ENCODE measurements at places on chromosomes 7 and 10.

DNA sequence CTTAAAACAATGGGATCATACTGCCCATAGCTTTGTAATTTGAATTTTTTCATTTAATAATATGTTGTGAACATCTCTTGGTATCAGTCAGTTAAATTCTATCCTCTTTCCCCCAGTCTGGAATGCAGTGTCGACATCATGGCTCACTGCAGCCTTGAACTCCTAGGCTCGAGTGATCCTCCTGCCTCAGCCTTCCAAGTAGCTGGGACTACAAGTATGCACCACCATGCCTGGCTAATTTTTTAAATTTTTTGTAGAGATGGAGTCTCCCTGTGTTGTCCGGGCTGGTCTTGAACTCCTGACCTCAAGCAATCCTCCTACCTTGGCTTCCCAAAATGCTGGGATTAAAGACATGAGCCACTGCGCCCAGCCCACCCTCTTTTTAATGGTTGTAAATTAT lies 34.6 kb downstream of the MPLKIP start:
- no peak for DNase-seq

- DNase-seq: no peak
Measured at GRCh38 chr10:79182781-79183467, 114.2 kb downstream of the ZMIZ1 start.

DNA sequence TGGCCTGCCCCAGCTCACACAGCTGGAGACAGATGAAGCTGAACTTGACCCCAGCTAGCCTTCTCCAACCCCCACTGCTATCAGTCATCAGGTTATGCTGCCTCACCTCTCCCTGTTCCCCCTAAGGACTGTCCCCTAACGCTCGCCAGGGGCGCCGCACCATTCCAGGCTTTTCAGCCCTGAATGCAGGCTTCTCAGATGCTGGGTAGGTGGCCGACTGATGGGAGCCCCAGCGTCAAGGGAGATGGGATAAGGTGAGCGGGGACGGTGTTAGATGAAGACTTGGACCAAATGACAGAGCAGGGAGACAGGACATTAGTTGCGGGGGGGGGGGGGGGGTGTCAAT lies 15.8 kb upstream of the OPALIN start:
- DNase-seq: no peak

DNA sequence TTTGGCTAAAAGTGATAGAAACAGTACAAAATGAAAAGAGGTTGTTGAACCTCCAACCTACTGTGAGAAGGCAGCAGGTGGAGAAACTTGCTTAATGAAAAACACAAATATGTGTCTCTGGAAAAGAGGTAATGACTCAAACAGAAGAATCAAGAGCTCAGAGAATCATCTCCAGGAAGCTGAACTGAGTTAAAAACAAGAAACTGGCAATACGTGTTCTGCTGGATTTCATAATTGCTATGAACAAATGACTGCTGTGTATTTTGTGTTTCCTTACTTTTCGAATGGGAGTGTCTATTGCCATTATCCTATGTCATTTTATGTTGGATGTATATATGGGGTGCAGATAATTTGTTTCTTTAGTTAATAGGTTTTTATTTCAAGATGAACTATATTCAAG lies 401.1 kb downstream of the DGKB start:
- DNase-seq: no peak

- peak; percentile 95 for DNase-seq
Measured at GRCh38 chr7:100867040-100867775, at the start of gene TRIP6. TRIP6 (plus strand) TSS chr7:100867387; CDS start chr7:100867498, 111 bp downstream.

- no peak for DNase-seq
Measured at GRCh38 chr7:38070718-38071117, 107.3 kb upstream of the STARD3NL start.

DNA sequence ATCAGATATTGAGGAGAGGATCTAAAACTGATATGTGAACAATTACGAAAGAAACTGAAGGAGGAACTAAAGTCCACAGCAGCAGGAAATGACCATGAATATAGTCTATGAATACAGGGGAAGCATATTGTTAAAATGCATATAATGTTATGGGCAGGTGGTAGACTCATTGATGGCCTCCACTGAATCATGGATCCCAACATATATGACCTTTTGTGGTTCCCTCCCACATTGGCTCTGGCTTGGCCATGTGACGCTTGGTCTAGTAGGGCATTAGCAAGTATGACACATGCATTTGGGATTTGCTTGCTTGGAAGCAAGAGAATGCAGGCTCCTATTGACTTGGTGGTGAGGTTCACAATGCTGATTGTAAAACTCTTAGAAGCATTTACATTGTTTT lies 55.2 kb upstream of the RAB18 start:
- no peak for DNase-seq

GRCh38 chr10:34446049-34446448 lies 369.0 kb downstream of the PARD3 start:
- no peak for DNase-seq

- DNase-seq: no peak
Measured at GRCh38 chr10:16009785-16010184, 149.5 kb upstream of the MINDY3 start.

- no peak for DNase-seq
Measured at GRCh38 chr7:11376529-11376928, 402.9 kb downstream of the PHF14 start.

- no peak for DNase-seq
Measured at GRCh38 chr10:104321725-104322415, 16.4 kb downstream of the ITPRIP start.

DNA sequence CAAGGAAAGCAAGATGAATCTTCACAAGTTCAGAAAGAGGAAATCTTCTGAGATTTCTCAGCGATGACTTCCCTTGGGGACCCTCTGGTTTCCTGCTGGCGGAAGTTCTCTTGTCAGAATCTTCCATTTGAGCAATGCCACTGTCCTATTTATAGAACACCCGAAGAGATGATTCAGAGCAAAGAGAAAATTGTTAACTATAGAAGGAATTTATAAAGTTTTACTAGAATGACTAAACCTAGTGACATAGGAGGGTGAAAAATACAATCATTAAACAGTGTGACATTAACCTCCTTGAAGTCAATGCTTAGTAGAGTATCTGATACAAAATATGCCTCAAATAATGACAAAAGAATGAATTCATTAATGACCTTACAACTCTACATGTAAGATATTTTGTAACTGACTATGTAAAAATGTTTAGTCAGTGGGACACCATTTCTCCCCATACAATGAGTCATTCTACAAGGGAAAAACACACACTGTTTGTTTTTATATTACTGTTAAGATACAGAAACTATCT lies 206.5 kb upstream of the CNTNAP2 start:
- DNase-seq: peak; percentile 20

DNA sequence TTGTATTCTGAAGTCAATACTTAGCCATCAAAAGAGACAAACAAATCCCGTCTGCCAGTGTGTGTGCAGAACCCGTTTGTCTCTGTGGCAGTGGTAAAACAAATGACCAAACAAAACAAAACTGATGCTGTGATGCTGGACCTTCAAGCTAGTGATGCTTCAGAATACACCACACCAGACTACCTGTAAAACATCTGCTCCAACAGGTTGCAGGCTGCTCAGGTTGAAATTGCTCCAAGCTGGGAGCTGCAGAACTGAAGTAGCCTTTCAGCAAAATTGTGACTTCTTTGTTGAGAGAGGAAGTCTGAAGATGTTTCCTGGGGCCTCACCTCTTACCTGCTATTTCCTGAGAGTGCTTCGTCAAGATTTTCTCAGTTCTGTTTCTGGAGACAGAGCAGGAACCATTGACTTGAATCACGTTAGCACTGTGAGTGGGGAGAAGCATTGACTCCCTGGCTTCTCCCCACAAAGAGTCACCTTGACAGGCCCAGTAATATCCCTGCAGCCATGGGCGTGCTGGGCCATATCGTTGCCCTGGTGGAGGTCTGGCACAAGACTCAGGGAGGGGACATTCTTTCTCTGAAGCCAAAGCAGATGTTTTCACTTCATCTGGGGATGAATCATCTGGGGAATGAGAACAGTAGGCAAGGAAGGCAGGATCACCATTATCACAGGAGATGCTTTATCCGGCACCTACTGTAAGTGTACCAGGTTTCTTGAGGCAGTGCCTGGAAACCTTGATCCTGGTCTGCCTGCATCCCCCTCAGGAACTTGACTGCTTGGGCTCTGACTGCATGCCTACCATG lies 80.2 kb downstream of the RBM20 start:
- no peak for DNase-seq

- DNase-seq: no peak
Measured at GRCh38 chr10:14665304-14665703, 109.4 kb downstream of the FAM107B start.

DNA sequence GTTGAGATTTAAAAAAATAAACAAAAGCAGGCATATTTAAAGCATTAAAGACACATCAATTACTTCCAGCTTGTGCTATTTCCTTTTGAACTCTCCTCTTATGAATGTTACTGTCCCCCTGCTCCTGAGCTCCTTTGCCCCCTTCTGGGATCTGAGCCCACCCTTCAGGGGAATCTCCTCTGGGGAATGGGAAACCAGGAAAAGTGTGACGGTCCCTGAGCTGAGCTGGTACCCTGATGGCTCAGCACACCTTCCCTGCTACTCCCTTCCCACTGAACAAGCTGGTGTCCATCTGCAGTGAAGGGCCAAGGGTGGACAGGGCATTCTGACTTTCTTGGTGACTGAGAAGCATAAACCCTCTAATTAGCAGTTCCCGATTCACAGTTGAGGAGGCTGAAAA lies 356.3 kb downstream of the PTEN start:
- DNase-seq: no peak

DNA sequence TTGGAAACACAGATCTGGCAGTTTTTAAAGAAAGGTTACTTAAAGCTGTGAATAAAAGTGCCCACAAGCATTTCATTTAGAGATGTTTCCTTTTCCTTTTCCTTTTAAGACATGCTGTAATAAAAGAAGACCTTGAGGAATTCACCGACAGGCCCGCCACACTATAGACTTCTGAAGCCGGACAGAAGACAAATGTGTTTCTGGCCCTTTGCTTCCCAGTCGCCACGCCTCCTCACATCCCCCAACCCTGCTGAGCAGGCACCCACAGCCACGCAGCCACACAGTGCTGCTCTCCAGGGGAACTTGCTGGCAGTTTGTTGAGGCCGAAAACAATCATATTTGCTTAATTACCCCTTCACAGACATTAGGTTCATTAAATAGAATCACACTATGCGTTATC lies 83.4 kb downstream of the SLC25A13 start:
- DNase-seq: no peak

DNA sequence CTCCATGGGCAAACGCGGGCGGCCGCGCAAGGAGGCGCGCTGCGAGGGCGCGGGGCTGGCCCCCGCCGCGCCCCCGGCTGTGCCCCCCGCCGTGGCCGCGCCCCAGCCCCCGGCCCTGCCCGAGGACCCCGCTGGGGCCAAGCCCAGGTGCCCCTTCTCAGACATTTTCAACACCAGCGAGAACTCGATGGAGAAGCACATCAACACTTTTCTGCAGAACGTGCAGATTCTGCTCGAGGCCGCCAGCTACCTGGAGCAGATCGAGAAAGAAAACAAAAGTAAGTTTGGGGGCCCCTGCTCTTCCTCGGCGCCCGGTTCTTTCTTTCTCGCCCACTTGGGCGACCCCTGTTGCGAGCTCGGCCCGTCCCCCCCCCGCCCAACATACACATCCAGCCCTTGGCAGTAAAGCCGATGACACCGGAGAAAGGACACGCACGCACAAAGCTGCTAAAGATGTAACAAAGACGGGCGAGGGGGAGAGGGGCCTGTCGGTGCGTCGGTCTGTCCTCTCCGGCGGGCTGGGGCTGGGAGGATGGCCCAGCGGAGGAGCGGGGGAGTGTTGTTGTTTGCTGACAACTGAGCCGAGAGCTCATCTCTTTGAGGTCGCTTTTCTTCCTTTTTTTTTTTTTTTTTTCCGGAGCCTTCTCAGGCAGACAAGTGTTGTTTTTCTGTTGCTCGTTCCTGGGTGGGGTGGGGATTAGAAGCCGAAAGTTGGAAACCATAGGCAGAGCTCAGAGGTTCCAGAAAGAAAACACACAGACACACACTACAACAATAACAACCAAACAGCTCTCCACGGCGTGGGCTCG lies 604 bp downstream of the MXI1 start:
- no peak for DNase-seq

- DNase-seq: peak; percentile 12
Measured at GRCh38 chr7:140876519-140877248, 48.0 kb downstream of the BRAF start.

DNA sequence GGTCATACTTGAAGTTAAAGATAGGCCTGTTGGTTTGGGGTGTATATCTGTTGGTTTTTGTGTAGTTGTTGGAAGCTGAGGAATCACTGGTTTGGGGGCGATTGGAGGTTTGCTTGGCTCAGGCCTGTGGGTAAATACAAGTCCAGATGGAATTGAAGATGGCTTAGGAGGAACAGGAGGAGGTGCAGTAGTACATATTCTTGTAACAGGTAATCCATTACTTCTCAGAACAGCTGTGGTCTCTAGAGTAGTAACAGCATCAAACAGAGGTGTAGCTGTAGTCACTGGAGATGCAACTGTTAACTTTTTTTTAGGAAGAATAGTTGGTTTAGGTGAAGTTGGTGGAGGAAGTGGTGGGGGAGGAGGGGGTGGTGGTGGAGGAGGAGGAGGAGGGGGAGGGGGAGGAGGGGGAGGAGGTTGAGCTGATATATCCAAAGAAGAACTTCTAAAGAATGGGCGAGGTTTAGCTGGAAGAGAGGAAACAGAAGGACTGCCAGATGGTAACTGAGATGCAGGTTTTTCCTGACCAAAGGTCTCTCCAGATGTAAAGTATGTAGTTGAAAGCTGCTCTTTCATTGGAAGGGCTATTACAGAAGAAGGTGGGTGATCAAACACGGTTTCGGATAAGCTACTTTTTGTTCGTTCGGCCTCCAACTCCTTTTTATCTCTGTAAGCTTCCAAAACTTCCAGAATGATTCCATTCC lies 209.2 kb downstream of the PCLO start:
- no peak for DNase-seq

DNA sequence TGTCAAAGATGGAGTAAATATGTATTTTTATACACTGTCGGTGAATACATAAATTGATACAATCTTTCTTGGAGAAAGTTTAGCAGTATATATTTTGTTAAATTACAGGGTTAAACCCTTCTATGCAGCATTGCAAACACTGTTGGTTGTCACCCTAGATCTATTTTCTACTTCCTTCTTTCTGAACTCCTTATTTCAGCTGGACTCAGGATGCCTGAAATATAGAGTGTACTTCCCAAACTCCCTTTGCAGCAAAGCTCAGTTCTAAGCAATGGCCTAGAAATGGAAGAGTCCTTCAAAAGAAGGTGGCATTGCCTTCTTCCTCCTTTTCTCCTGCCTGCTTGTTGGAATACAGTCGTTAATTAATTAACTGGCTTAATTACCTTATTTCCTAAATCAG lies 20.6 kb downstream of the CUBN start:
- no peak for DNase-seq
